T-helper 22 cell (primary cell): ENCODE measurements at places on chromosomes 5 and 9.

GRCh38 chr5:1792842-1793266 lies 6.8 kb downstream of the MRPL36 start:
- peak; percentile 69 for DNase-seq

GRCh38 chr9:121609822-121610637 lies 41.4 kb upstream of the DAB2IP start:
- no peak for DNase-seq

- DNase-seq = no peak
Measured at GRCh38 chr9:76630916-76631315, 133.3 kb upstream of the PCA3 start.

- DNase-seq = no peak
Measured at GRCh38 chr5:148416921-148417320, 33.2 kb downstream of the FBXO38 start.

DNA sequence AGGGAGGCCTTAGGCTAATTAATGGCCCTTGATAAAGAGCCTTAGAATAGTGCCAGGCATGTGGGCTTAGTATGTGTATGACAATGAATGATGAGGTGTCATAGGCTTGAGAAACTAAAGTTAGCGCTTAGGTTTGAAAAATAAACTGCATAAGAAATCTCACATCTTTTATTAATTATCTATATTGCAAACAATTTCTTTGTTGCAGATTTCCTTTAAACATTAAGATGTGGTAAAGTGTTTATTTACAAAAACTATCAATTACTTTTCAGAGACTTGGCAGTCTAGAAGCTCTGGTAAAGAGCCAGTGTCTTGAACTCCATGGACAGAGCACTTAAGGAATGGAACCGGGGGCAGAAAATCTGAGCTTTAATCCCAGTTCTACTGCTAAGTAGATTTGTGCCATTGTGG lies 23.1 kb downstream of the MAP1B start:
- no peak for DNase-seq

- no peak for DNase-seq
Measured at GRCh38 chr5:68148096-68148495, 67.5 kb upstream of the PIK3R1 start.

DNA sequence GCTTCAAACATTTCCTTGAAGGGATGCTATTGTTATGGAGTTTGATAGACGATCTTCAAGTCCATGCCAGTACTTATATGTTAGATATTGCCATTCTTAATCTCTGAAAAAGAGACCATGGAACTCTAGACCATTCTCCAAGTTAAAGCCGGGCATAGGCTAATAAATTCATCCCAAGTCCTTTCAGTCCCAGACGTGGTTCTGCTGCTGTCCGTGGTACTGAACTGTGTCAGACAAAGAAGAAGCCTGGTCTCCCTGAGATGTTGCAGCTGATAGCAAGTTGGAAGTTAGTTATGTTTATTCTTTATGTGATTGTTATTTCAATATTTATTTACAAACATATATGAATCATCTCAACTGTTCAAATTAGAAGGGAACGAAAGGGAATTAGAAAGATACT lies 158.7 kb downstream of the NMUR2 start:
- DNase-seq = no peak

- no peak for DNase-seq
Measured at GRCh38 chr5:125837866-125838265, 585.3 kb upstream of the GRAMD2B start.

DNA sequence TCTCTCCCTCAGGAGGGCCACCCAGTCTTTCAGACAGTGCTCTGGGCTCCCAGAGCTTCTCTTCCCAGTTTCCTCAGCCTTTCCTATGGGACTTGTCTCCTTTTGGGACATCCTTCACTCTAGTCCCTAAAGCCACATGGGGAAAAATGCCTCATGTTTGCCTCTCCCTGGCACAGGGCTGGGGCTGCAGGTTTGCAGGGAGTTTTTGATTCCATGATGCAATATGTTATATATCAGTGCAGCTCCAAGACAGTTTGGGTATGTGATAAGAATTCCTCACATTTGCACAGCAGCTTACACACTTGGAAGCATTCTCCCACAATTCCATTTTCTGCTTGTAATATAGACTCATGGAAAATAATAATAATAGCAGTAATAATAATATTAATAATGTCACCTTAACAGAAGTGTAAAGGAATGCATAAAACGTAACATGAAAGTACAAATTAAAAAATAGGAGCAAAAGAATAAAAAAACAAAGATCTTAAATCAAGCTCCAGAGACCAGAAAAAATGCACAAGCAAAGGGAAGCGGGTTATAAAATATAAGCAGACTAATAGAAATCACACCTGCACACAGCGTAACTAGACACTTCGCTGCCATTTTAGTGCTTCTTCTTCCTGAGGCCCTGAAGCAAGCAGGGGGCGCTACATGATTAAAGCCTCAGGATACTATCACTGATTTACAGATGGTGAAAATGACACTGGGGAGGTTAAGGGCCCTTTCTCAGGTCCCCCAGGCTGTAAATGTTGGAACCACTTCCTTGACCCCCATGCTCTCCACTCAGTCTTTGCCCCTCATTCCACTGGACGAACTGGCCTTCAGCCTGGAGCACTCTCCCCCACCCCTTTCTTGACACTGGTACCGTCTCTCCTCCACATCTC lies 70.0 kb upstream of the IL17B start:
- no peak for DNase-seq

DNA sequence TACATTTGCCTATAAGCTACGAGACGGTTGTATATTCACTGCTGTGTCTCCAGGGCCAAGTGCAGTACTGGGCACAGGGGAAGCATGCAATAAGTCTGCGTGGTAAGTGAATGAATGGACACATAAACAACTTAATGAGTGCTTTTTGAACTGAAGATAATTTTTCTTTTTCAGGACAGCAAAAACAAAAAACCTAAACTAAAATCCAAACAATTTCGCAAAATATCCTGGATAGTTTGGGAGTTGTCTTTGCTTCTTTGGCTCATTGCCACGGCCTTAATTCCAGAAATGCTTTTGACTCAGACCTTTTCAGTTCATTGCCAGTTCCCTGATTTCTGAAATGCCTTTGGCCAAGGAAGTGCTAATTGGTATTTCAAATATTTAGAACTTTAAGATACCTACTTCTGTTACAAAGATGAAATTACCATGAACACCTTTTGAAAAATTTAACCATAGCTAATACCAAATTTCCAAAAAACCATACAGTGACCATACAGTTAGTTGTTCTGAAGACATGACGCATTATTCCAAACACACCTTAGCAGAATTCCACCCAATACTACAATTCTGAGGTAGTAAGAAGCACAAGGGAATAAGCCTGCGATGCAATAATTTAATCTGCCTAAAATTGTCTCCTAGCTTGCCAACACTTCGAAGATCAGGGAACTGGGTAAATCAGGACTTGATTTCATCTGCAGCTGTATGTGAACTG lies 42.8 kb downstream of the TEK start:
- DNase-seq = no peak

DNA sequence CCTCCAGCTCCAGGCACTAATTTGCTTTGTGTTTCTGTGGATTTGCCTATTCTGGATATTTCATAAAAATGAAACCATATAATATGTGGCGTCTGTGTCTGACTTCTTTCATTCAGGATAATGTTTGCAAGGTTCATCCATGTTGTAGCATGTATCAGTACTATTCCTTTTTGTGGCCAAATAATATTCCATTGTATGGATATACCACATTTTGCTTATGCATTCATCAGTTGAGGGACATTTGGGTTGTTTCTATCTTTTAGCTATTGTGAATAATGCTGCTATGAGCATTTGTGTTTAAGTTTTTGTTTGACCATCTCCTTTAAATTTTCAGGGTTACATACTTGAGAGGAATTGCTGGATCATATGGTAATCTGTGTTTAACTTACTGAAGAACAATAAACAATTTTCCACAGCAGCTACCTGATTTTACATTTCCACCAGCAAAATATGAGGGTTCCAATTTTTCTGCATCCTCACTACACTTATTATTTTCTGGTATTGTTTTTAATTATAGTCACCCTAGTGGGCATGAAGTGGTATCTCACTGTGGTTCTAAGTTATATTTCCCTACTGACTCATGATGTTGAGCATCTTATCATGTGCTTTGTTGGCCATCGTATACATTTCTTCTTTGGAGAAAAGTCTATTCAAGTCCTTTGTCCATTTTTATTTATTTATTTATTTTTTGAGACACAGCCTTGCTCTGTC lies 63.9 kb downstream of the GCNT4 start:
- DNase-seq = no peak

DNA sequence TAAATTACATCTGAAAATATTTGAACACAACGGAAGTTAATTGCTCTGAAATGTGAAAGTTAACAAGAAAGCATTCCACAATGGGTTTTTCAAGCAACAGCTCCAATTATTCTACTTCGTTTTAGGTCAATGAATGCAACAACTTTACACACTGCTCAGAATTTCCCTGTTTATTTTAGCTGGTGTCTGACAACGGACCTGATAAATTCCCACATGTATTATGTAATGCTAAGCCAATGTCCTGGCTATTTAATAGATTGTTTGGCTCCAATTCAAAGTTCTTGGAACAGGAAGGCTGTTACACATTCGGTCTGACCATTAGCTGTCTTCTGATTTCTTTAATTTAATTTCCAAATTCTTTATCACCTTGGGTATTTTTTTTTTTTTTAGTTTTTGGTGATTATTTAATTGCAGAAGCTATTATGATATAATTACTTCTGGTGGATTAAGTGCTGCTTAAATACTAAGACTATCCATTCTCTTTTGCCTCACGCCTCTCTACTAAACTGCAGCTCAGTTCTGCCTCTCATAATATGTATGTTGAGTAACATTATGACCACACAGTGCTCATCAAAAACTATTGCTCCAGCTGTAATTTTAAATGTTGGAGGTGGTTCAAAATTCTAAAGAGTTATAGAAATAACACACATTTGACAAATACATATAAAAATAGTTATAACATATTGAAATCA lies 57.9 kb downstream of the MEF2C start:
- DNase-seq = no peak

DNA sequence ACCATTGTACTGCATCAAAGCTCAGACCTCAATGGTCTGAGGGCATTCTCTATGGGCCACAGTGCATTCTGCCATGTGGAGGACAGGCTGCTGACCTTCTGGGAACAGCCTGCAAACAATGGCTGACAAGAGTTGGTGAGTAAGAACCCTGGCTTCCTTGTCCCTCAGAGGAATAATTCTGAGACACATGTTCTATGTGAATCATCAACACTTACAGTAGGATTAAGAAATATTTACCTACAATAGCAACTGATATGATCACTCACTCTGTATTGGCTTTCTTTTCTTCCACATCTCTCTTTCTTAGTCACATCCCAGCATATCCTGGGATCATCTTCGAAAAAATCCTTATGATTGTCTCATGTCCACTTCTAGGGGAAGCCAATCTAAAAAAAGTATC lies 306.5 kb upstream of the ITGA1 start:
- DNase-seq = no peak

GRCh38 chr5:56115589-56115988 lies 117.5 kb downstream of the ANKRD55 start:
- no peak for DNase-seq

GRCh38 chr5:79803007-79803406 lies 113.4 kb downstream of the CMYA5 start:
- no peak for DNase-seq

DNA sequence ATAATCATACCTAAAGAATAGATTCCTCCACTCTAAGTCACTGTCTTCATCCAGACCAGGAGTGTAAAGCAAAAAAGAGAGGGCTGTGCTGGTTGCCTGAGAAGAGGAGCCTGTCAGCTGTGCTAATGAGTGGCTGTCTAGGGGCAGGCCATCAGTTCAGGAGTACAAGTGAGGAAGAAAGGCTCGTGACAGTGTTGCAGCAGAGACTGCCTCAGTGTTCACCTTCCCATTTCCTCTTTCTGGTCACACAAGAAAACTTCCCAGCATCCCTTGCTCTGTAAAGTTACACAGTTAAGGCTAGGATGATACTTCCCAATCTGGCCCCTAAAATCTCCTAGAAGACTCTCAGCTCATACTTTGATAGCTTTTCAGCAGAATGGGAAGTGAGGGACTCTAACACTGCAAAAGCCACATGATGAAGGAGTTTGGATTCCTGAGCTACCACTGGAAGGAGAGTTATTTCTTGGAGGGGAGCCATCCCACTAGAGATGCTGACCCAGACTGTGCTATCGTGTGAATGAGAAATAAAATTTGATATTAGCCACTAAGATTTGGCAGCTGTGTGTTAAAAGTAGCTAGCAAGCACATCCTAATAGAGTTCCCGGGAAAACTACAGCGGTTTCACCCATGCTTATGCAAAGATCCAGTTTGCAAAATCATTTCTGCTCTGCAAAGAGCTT lies 67.1 kb downstream of the ADAMTS12 start:
- no peak for DNase-seq

DNA sequence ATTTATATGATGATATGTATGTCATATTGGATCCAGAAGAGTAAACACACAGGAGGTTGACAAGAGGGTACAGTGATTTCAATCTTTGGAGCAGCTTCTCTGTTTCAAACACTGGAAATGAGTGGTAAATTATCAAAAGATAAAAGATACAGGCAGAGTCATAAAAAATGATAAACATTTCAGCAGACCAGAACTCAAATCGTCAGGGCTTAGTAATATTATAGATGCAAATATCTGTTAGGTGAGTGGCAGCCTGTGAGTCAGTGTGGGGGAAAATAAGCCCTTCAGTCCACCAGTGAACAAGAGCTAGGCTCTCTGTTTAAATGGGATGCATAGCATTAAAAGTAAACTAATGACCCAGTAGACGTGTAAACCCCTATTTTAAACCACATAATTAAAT lies 1378.1 kb downstream of the EFNA5 start:
- DNase-seq = no peak

- no peak for DNase-seq
Measured at GRCh38 chr5:82749461-82749820, 327.8 kb downstream of the TMEM167A start.

GRCh38 chr5:92421196-92421595 lies 1038.1 kb upstream of the ARRDC3 start:
- no peak for DNase-seq

GRCh38 chr5:152560512-152561137 lies 155.5 kb upstream of the NMUR2 start:
- no peak for DNase-seq

GRCh38 chr9:134887219-134887618 lies 6.6 kb downstream of the FCN2 start:
- DNase-seq = no peak

DNA sequence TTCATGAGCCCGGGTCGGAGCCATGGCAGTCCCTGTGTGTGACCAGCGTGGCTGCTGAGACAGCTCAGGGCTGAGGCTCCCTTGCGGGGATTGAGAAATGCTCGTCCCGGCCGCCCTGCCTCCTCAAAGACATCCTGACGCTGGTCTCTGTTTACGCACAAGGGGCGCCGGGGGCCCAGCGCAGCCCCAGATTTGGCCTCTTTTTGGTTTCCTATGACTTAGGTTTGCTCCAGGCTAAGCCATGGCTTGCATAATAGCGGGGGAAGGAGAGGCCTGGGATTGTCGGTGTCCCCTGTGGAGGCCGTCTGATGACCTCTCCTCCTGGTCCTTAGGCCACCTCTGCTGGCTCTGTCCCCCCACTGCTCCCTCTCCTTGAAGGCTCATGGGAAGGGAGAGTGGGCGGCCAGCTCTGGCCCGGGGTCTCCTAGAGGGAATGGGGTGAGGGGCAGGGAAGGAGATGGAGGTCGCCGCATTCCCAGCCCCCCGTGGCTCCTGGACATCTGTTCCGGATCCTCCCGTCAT lies 3.5 kb downstream of the LAMC3 start:
- no peak for DNase-seq

GRCh38 chr5:40680741-40681362 lies 1.1 kb downstream of the PTGER4 start:
- peak; percentile 18 for DNase-seq
